Retina (tissue), 1 donor: ENCODE measurements at places on chromosomes 4 and X.

DNA sequence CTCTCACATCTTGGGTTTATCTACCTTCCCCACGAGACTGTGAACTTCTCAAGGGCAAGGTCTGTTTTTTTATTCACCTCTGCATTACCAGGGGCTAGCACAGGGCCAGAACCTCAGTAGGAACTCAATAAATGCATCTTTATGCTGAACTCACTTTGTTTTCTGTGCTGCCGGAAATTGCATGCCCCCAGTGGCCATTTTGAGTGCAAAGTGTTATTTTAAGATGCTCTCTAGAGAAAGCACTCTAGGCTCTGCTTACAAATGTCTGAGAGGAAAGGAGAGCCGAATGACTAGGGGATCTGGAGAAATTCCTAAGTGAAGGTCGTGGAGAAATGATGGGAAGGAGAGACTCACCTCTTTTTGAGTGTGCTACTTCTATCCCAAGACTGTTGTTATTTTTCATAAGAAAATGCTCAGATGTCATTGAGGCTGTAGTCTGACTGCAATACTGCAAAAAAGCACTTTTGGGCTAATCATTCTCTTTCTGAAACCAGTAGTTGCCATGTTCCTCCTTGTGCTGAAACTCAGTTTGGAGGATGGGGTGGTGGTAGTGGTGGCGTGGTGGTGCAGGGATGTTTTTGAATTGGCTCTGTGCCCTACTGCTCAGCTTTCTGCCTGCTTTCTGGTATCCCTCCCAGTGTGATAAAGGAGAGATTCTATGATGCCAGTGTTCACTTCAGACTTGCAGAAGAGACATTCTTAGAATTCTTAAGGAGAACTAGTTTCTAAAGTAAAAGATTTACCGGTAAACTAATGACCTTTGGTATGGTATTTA lies 41.3 kb downstream of the DOCK11 start:
- DNase-seq = no peak

GRCh38 chrX:53383376-53384076 lies 38.9 kb downstream of the SMC1A start:
- no peak for DNase-seq

DNA sequence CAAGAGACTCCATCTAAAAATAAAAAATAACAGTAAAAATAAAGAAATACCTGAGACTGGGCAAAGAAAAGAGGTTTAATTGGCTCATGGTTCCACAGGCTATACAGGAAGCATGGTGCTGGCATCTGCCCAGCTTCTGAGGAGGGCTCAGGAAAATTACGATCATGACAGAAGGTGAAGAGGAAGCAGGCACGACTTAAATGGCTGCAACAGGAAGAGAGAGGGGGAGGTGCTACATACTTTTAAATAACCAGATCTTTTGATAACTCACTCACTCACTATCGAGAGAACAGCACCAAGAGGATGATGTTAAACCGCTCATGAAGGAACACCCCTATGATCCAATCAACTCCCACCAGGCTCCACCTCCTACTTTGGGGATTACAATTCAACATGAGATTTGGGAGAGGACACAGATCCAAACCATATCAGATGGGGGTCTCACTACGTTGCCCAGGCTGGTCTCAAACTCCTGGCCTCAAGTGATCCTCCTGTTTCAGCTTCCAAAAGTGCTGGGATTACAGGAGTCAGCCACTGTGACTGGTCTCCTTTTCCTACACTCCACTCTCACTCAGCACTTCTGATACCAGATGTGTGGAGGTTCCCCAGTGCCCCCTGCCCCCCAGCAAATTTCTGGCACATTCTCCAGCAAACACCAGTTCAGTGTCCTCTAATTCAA lies 11.9 kb upstream of the ZNF157 start:
- no peak for DNase-seq

GRCh38 chr4:57200799-57201327 lies 90.7 kb upstream of the IGFBP7 start:
- DNase-seq = no peak

GRCh38 chrX:73446831-73447230 lies at the start of gene CDX4:
TSS of gene CDX4 (plus strand) at chrX:73447053. CDS start at chrX:73447254, 201 bp downstream.
- DNase-seq = no peak

- DNase-seq = peak; percentile 15
Measured at GRCh38 chrX:100895365-100896075, 21.4 kb upstream of the NOX1 start.

GRCh38 chr4:87851953-87852352 lies 19.2 kb downstream of the MEPE start:
- DNase-seq = no peak

DNA sequence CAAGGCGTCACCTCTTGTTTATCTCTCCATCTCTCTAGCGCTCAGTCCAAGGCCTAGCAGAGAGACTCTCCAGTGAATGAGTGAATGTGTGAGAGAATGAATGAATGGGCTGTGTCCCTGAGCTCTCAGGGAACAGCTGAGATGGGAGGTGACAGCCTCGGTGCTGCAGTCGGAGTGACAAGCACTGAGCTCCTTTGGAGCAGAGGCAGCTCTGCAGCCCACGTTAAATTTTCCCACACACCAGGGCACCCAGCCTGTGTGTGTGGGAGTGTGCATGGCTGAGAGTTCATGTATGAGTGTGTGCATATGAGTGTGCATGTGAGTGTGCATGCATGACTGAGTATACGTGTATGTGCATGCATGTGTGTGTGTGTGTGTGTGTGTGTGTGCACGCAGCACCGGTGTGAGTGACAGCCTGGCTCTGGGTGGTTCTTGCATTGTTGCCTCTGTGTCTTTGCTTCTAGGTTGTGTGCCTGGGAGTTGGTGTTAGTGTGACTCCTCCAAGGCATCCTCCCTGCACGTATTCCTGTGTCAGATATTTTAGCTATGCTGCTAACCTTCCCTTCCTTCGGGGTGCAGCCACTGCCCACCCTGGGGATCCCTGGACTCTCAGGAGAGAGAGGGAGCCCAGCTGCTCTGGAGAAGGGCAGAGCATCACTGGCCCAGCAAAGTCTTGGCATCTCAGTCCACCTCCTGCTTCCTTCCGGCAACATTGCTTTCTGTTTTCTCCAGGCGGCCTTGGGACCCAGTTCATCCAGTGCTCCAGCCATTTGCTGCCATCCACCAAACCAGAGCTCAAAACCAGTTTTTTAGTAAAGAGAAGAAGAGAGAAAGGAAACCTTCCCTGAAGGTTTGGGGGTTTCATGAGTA lies 98.6 kb downstream of the PPP2R2C start:
- no peak for DNase-seq

DNA sequence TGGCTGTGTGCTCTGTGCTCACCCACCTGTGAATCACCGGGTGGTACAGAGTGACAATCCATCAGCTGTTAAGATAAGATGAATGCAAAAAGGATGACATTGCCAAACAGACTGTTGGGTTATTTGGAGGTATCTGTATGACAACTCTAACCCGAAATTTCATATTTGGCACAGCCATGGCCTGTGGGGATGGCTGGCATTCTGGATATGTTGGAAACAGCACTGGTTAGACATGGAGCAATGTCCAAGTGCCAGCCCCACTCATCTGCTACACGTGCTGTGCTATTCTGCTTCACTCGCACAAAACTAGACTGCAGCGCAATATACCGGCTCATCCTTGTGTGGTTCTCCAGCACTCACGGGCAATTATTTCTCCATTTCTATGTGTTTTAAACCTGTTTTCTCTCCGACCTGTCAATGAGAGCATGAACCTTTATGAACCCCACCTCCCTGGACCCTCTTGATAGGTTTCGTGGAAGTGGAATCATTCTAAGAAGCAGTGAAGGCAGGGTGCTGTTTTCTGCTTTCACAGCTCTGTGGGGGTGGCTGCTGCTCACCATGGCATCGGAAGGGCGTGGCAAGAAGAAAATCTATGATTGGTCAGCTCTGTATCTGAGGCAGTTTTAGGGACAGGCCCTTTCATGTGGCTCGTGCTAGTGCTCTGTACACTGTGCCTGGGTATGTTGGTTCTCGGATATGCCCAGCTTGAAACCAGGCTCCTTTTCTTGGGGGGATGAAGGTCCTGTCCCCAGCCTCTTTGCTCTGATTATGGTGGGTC lies 94.9 kb downstream of the ENPP6 start:
- DNase-seq = no peak

GRCh38 chrX:27186671-27187070 lies 276.5 kb downstream of the PPP4R3C start:
- DNase-seq = peak; percentile 27

DNA sequence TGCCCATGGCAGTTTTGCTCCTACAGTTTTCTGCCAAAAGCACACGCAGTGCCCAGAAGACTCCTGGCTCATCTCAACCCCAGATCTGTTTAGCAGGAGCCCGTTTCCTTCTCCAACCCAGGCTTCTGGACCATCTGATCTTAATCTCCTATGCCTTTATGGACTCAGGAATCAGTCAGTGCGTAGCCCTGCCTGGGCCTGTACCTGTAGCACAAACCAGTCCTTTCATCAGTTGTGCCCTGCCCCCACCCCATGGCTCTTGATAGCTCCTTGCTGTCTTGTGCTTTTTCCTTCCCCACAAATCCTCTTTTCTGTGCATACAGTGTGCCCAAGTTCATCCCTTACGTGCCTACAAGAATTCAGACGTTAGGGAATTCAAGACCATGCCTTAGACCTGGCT lies 1.5 kb downstream of the ZNF718 start:
- no peak for DNase-seq

DNA sequence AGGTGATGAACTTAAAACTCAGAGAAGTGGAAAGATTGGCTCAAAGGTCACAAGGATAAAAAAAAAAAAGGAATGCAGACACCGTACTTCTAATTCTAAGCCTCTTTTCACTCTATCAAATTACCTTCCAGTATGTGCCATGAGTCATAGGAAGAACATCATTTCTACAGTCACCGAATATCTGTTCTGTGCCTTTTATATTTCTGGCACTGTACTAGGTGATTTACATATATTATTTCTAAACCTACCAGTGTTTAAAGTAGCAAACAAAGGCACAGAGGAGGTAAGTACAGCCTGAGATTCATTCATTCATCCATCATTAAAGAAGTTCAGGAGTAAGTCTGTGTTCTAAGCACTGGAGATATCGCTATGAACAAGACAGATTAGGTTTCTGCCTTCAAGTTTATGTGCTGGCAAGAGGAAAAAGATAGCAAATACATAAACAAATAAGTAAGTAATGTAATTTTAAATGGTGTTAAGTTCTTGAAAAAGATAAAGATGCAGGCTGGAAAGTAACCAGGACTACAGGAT lies 65.3 kb downstream of the PALLD start:
- no peak for DNase-seq

DNA sequence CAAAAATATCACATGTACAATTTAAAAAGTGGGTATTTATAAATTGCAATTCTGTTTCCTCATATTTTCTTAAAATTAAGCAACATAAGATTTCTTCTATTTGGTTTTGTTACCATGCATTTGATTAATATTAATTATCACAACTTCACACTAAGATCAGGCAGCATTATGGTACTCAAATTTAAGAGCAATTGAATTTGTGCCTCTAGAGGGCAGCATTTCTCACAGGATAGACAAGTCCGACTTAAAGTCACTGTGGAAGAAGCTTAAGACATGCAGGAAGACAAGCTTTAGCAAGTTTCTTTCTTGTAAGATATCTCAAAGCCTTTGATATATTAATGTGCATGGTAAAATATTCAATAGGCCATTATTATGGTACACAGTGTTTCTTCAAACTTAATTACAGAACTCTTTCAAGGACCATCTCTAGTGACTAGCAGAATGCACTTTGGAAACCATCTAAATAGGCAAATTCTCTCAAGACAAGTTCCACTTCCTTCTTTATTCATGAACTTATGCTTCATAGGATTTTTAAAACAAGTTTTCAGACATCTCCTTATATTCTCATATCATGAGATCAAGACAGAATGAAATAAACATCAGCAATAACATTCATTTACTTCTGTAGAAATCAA lies 35.0 kb downstream of the FBXW7 start:
- peak; percentile 43 for DNase-seq

DNA sequence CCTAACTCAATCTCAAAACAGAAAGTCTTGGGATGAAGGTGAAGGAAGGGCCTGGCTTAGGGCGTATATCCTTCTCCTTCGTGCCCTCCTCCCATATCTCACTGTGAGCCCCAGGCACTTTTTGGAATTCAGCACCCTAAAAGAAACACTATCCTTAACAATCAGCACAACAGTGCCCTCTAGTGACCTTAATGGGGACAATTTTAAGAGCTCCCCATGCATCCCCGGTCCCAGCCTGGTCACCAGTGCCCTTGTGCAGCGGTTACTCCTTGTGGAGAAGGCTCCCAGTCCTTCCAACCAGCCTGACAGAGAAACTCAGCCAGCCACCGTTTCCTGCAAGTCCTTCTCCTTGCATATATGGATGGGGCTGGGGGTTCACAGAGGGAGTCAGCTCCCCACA lies 4.2 kb downstream of the PAK3 start:
- peak; percentile 52 for DNase-seq

DNA sequence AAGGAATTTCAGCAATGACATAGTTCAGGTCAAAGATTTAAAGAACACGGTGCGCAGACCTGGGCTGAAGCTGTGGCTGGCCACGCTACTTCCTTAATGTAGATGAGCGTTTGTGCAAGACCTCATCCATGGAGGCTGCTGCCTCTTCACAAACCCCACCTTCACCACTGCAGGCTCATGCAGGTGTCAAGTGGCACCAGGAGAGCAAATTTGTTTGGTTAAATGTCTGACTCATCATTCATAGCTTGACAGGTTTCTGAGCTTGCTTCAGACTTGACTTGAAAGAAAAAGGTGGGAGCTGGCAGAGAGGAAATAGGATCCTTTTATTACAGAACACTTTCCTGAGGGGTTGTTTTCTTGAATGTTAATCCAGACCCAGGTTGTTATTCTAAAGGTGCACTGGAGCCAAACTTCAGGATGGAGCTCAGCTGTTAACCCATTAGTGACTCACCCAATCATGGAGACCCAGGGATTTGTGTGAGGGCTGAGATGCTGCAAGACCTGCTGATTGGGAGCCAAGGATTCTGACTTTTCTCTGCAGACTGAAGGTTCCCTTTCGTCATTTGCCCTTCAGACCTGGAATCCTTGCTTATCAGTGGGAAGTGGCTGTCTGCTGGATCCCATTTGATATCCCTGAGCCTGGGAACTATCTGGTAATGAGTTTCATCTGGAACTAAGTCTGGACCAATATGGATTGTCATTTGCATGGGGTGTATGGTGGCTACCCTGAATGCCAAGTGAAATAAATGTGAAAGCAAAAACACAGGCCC lies 315.3 kb downstream of the PTTG2 start:
- no peak for DNase-seq

GRCh38 chr4:92600638-92601037 lies 296.9 kb downstream of the GRID2 start:
- no peak for DNase-seq

DNA sequence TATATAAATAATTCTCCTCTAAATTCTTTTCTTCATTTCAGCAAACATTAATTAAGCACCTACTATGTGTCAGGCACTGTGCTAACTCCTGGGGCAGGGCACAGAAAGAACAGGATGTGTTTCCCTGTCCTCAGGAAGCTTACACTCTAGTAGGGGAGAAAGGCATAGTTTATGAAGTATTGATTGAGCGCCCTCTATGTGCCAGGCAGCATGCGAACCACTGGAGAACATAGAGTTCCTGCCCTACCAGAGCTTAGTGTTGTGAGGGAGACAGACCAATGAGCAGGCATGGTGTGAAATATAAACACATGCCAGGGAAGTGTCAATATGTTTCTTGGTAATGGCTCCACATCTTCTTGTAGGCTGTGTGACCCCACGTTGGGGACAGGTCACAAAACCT lies 3.7 kb downstream of the ADGRG4 start:
- no peak for DNase-seq

- no peak for DNase-seq
Measured at GRCh38 chrX:13552892-13553291, 16.5 kb upstream of the EGFL6 start.

- no peak for DNase-seq
Measured at GRCh38 chr4:142818031-142818430, 28.1 kb downstream of the INPP4B start.

GRCh38 chr4:156778606-156779005 lies 193.0 kb downstream of the PDGFC start:
- no peak for DNase-seq

- DNase-seq = no peak
Measured at GRCh38 chrX:88355252-88355651, 391.8 kb upstream of the CPXCR1 start.
